ENCODE measurements at places on chromosomes 2 and 18.

- peak; percentile 22 for DNase-seq
Observed at GRCh38 chr2:120831891-120832290, 96.2 kb downstream of the GLI2 start.

- DNase-seq: no peak
Observed at GRCh38 chr2:17429130-17429529, 89.1 kb downstream of the RAD51AP2 start.

GRCh38 chr2:165952741-165953211 lies 800 bp downstream of the TTC21B start:
- peak; percentile 35 for DNase-seq

DNA sequence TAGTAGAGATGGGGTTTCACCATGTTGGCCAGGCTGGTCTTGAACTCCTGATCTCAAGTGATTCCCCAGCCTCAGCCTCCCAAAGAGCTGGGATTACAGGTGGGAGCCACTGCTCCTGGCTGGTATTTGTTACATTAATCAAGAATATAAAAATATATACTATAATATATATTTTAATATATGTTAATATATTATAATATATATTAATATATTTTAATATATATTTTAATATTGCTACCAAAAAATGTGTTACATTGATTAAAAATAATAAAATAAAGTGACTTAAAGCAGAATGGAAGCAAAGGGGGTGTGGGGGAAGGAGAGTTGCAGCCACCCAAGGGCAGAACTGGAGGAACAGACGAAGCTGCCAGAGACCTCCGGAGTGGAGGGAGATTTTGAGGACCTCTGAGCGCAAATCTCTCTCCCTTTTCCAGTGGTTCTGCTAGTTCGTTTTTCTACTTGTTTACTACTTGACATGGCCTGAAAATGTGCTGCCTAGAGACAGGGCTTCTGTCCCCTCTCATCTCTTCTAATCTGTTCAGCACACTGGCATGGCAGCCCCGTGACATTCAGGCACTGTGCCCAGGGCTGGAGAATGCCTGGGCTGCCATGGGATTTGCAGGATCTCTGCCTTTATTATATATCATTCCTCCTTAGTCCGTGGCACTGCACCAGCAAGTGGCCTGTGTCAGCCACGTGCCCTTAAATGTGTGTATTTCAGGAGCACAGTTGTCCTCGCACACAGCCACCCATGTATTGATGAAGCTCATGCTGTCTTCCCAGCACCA lies 47.9 kb upstream of the RAB12 start:
- DNase-seq: peak; percentile 45

DNA sequence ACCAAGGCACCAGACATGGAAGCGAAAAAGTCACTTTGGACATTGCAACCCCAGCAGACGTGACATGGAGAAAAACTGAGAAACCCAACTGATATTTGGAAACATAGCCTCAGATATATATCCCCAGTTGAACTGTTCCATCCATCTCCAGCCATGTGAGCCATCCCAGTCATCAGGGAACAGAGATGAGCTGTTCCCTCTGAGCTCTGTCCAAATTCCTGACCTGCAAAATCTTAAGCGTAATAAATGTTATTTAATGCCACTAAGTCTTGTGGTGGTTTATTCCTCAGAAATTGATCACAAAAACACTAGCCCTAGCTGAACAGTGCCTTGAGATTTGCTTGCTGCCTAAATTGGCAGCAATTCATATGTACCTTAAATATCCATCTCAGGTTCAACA lies 182.8 kb downstream of the NRP2 start:
- no peak for DNase-seq

DNA sequence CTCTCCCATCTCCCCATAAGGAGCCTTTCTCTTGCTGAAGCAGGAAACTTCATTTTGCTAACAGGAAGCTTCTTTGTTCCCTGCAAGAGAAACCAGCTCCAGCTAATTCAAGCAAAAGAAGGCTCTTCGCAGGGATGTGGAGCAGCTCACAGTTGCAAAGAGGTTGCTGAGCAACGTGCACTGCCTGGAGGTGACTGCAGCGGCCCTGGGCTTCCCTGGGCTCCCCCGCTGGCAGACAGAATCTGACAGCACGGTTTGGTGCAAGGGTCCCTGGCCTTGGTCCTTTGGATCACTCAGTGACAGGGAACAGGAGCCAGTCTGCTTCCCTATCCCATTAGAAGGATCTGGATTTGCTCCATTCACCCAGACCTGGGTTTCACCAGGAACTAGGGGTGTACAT lies 25.8 kb downstream of the GPR55 start:
- DNase-seq: peak; percentile 22

GRCh38 chr2:187617905-187618304 lies 63.7 kb upstream of the TFPI start:
- DNase-seq: no peak

- no peak for DNase-seq
Observed at GRCh38 chr2:61006486-61007105, 10.9 kb upstream of the PEX13 start.
